Activated B cell treated with CpG ODN at 0.5 μM for 24 hours (primary cell): ENCODE measurements at places on chromosomes 7 and 10. TPM values are rescaled to one million over a fixed set of nuclear protein-coding genes. Genes with fewer than 3 reads are reported as not detected.

The MRPS24 gene
- total RNA-seq, result 73.1 and 78.1 TPM in 2 replicates

The ALOX5 gene
- total RNA-seq, result 153 and 181 TPM in 2 replicates

The ACTR3C gene
- total RNA-seq, result 10.1 and 14.3 TPM in 2 replicates

The FAM237B gene
- total RNA-seq, result not detected in 2 replicates

The SFRP4 gene
- total RNA-seq, result not detected in 2 replicates

The HYAL4 gene
- total RNA-seq, result not detected in 2 replicates

DNA sequence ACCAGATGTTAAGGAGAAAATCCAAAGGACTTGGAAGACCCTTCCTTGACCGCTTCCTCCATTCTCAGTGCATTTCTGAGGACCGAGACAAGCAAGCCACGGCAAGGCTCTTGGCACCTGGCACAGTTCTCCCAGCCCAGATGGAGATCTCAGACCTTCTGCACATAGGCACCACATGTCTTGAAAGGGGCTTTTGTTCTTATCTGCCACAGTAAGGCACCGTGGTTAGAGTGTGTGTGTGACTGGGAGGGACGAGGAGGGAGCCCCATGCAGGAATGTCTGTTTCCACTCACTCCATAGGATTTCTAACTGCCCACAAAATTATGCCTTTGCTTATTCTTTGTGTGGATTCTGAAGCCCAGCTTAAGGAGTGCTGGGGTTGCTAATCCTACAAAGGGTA lies 10.3 kb upstream of the WDR86 start:
- H3K27me3 ChIP-seq, result peaks cover 23% of the 10 kb centered on the region
- no peak overlapping the region for H3K4me3 ChIP-seq
- H3K27ac ChIP-seq, result no peak overlapping the region
- H3K4me1 ChIP-seq, result no peaks in the 10 kb centered on the region

- H3K36me3 ChIP-seq, result no peaks in the 10 kb centered on the region
- H3K4me3 ChIP-seq, result no peak overlapping the region
- no peaks in the 10 kb centered on the region for H3K4me1 ChIP-seq
- no peak for DNase-seq
- H3K27ac ChIP-seq, result no peak overlapping the region
- no peaks in the 10 kb centered on the region for H3K27me3 ChIP-seq
Measured at GRCh38 chr7:46600340-46600739, 679.3 kb upstream of the IGFBP3 start.

- H3K27ac ChIP-seq, result no peak overlapping the region
- H3K4me3 ChIP-seq, result no peak overlapping the region
- no peak for DNase-seq
- no peaks in the 10 kb centered on the region for H3K27me3 ChIP-seq
- H3K36me3 ChIP-seq, result no peaks in the 10 kb centered on the region
- peaks cover under 1% of the 10 kb centered on the region for H3K4me1 ChIP-seq
Measured at GRCh38 chr10:119658274-119658673, 7.1 kb downstream of the BAG3 start.

- no peaks in the 10 kb centered on the region for H3K4me1 ChIP-seq
- H3K36me3 ChIP-seq, result no peaks in the 10 kb centered on the region
- H3K27ac ChIP-seq, result no peak overlapping the region
- no peak overlapping the region for H3K4me3 ChIP-seq
- H3K27me3 ChIP-seq, result no peaks in the 10 kb centered on the region
Measured at GRCh38 chr10:105161767-105162166, 520.7 kb downstream of the SORCS3 start.

DNA sequence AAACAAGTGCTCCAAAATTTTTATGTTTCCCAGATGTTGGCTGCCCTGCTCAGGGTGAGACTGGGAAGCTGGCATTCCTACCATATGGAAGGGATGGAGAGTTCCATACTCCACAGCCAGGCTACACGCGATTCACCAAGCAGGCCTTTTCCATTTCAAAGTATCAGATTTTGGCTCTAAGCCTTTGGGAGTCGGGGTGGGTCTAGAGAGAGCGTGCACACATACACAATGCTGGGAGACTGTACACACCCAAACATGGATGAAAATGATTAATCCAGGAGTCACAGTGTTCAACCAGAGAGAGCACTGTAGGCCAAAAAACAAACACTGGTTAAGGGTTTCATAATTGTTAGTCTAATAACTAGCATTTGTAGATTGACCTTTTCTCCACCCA lies 295.0 kb downstream of the BICC1 start:
- no peak overlapping the region for H3K27ac ChIP-seq
- H3K27me3 ChIP-seq, result no peaks in the 10 kb centered on the region
- no peak for DNase-seq
- no peak overlapping the region for H3K4me3 ChIP-seq

DNA sequence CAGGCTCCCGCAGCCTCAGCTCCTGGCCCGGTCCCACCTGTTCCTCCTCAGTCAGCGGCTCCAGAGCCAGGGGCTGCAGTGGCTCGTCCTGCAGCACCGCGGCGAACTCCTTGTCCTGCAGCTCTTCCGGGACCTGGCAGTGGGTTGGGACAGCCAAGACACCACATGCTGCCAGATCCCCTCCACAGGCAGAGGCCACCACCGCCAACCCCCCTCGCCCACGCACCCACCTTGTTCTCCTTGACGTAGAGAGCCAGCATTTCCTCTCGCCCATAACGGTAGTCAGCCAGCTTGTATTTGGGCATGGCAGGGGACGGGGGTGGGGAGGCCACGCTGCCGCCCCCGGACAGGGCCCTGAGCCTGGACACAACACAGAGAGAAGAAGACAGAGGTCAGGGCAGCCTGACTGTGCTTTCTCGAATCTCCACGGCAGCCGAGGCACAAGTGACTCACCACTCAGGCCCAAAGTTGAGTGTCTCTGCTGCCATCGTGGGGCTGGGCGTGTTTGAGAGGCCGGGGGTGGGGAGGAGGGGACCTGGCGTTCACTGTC lies 6.2 kb downstream of the GIGYF1 start:
- H3K4me3 ChIP-seq, result no peak overlapping the region
- H3K36me3 ChIP-seq, result peaks cover 52% of the 10 kb centered on the region
- H3K4me1 ChIP-seq, result peaks cover 27% of the 10 kb centered on the region
- no peaks in the 10 kb centered on the region for H3K27me3 ChIP-seq

- no peak overlapping the region for H3K27ac ChIP-seq
- no peaks in the 10 kb centered on the region for H3K36me3 ChIP-seq
- no peak overlapping the region for H3K4me3 ChIP-seq
- H3K27me3 ChIP-seq, result peaks cover 41% of the 10 kb centered on the region
- DNase-seq, result no peak
Measured at GRCh38 chr7:37698782-37699181, 15.2 kb downstream of the GPR141 start.

DNA sequence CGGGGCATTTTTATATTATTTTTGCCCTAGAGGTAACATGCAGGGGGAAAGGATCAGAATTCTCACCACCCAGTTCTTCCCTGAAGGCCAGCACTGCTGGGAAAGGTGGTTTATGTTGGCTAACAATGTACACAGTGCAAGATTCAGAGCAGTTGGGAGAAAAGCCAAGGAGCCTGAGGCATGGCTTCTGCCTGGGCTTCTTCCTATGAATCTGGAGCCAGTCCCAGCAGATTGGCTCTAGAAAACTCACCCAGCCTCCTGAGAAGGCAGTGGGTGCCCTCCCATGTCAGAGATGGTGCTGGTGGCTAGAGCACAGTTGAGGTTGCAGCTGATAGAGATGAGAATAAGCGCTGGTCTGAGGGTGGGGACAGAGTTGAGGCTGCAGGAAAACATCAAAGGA lies 44.7 kb upstream of the GPR26 start:
- peaks cover 5% of the 10 kb centered on the region for H3K27me3 ChIP-seq
- no peaks in the 10 kb centered on the region for H3K4me1 ChIP-seq
- H3K27ac ChIP-seq, result no peak overlapping the region
- no peak overlapping the region for H3K4me3 ChIP-seq

- no peaks in the 10 kb centered on the region for H3K27me3 ChIP-seq
- H3K4me1 ChIP-seq, result no peaks in the 10 kb centered on the region
- DNase-seq, result no peak
Measured at GRCh38 chr10:9911488-9911887, 1106.2 kb upstream of the CELF2 start.

GRCh38 chr10:7186387-7187018 lies 224.3 kb downstream of the SFMBT2 start:
- no peaks in the 10 kb centered on the region for H3K27me3 ChIP-seq
- no peak overlapping the region for H3K4me3 ChIP-seq
- H3K36me3 ChIP-seq, result peaks cover 33% of the 10 kb centered on the region
- no peak overlapping the region for H3K27ac ChIP-seq
- H3K4me1 ChIP-seq, result peaks cover 36% of the 10 kb centered on the region

DNA sequence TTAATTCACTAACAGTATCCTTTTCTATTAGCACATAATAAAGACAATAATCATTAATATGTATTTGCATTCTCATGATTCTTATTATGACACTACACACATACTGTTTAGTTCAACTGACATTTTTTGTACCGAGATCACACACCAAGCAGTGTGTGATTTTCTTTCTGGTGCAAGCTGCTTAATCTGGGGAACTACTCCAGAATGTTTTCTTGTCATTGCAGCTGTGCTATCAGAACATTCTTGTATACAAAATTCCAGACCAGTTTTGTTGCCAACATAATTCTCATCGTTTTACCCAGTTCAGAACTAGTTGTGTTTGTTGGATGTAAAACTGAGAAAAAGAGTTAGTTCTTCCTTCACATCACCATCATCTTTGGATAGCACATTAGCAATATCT lies 37.4 kb downstream of the VKORC1L1 start:
- H3K4me3 ChIP-seq, result no peak overlapping the region
- no peak for DNase-seq
- H3K27ac ChIP-seq, result no peak overlapping the region
- peaks cover 3% of the 10 kb centered on the region for H3K4me1 ChIP-seq

GRCh38 chr7:43479042-43479441 lies 103.9 kb upstream of the STK17A start:
- H3K27me3 ChIP-seq, result peaks cover 2% of the 10 kb centered on the region
- no peak overlapping the region for H3K27ac ChIP-seq
- DNase-seq, result no peak
- H3K36me3 ChIP-seq, result no peaks in the 10 kb centered on the region
- H3K4me3 ChIP-seq, result no peak overlapping the region

DNA sequence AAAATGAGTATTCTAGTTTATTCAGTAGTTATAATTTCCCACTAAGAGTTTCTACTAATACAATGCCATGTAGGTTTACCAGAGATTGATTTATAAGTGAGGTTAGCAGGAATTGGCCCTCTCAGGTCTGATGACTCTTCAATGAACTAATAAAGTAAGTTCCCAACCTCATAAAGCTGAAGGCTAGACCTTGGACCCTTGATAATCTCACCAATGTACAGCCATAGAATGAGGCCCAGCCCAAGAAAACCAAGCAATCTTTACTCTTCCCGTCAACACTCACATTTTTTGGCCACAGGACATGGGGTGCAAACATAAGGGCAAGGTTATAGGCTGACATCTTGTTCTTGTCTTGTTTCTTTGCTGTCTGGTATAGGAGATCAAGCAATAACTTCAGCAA lies 33.3 kb downstream of the ARHGAP19 start:
- H3K4me3 ChIP-seq, result no peak overlapping the region
- no peaks in the 10 kb centered on the region for H3K27me3 ChIP-seq
- no peak overlapping the region for H3K27ac ChIP-seq

- no peaks in the 10 kb centered on the region for H3K36me3 ChIP-seq
- H3K27ac ChIP-seq, result no peak overlapping the region
- peaks cover 4% of the 10 kb centered on the region for H3K4me1 ChIP-seq
- no peak overlapping the region for H3K4me3 ChIP-seq
- no peaks in the 10 kb centered on the region for H3K27me3 ChIP-seq
- DNase-seq, result no peak
Measured at GRCh38 chr7:144784943-144785342, 50.9 kb downstream of the TPK1 start.

GRCh38 chr7:50339990-50340500 lies 35.5 kb downstream of the IKZF1 start:
- H3K4me1 ChIP-seq, result peaks cover 39% of the 10 kb centered on the region
- no peak for DNase-seq
- no peaks in the 10 kb centered on the region for H3K27me3 ChIP-seq
- peak overlapping the region; percentile 51 for H3K4me3 ChIP-seq
- H3K27ac ChIP-seq, result no peak overlapping the region

DNA sequence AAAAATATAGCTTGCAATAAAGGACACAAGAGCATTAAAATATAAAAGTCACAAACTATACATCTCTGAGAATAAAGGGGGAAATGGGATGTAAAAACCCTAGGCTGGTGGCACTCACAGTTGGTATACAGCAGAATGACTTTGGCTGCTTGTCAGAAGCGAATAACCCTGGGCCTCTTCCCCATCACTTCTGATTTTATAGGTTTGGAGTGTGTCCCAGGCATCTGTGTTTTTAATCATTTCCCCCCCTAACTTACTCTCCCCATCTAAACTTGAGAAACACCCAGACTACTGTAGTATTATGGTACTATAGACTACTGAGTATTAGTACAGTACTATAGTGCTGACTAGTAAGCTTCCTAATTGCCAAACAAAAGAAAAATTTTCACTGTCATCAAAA lies 1.8 kb upstream of the RPA3 start:
- peaks cover 14% of the 10 kb centered on the region for H3K4me1 ChIP-seq
- H3K27ac ChIP-seq, result peak overlapping the region; percentile 12
- DNase-seq, result no peak
- H3K36me3 ChIP-seq, result peaks cover 14% of the 10 kb centered on the region

DNA sequence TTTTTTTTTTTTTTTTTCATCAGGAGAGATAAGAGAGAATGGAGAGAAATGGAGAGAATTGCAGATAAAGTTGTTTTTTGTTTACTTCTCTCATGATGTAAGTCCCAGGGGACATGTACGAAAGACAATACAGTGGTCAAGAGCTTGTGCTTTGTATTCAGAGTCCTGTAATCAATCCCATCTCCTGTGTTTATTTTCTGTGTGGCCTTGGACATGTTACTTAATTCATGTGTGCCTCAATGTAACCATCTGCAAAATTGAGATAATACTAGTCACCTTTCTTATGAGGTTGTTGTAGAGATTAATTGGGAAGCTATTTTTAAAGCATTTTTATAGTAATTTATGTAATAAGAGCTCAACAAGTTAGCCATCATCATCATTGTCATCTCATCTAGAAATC lies 117.5 kb downstream of the CDK14 start:
- H3K4me1 ChIP-seq, result peaks cover 94% of the 10 kb centered on the region
- H3K27ac ChIP-seq, result peak overlapping the region; percentile 79
- no peaks in the 10 kb centered on the region for H3K27me3 ChIP-seq

DNA sequence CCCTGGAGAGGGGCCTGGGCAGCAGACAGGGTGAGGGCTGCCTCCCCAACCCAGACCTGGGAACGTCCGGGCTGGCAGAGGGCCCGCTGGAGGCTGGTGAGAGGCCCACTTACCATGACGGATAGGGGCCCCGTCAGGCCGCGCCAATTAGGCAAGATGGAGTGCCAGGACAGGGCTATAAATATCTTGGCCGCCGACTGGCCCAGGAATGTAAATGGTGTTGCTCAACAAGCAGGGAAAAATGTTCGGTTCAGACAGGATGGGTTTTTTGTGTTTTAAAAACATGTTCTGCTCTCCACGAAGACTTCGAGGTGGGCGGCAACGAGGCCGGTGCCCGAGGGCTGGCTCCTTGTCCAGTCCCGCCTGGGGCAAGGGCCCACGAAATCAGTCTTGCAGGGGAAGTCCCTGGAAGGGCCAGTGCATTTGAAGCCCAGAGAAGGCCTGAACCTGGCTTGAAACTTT lies 35.8 kb upstream of the ELN start:
- H3K4me1 ChIP-seq, result no peaks in the 10 kb centered on the region
- no peak overlapping the region for H3K4me3 ChIP-seq
- no peaks in the 10 kb centered on the region for H3K36me3 ChIP-seq
- no peak overlapping the region for H3K27ac ChIP-seq
- H3K27me3 ChIP-seq, result peaks cover 3% of the 10 kb centered on the region

GRCh38 chr7:157032128-157032527 lies 21.7 kb upstream of the MNX1 start:
- H3K27ac ChIP-seq, result no peak overlapping the region
- no peak for DNase-seq
- peaks cover 36% of the 10 kb centered on the region for H3K27me3 ChIP-seq
- H3K4me1 ChIP-seq, result no peaks in the 10 kb centered on the region
- H3K36me3 ChIP-seq, result no peaks in the 10 kb centered on the region

GRCh38 chr10:63711867-63712716 lies 190.9 kb downstream of the REEP3 start:
- H3K4me3 ChIP-seq, result no peak overlapping the region
- H3K27ac ChIP-seq, result no peak overlapping the region
- no peaks in the 10 kb centered on the region for H3K27me3 ChIP-seq
- H3K36me3 ChIP-seq, result no peaks in the 10 kb centered on the region
